Bronchial epithelial cell (primary cell): ENCODE measurements at places on chromosomes 13 and 19. TPM values are rescaled to one million over a fixed set of nuclear protein-coding genes. Genes with fewer than 3 reads are reported as not detected.

DNA sequence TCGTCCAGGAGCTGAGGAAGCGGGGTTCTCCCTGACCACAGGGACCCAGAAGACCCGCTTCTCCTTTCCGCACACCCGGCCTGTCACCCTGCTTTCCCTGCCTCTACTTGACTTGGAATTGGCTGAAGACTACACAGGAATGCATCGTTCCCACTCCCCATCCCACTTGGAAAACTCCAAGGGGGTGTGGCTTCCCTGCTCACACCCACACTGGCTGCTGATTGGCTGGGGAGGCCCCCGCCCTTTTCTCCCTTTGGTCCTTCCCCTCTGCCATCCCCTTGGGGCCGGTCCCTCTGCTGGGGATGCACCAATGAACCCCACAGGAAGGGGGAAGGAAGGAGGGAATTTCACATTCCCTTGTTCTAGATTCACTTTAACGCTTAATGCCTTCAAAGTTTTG lies 18.9 kb downstream of the VASP start:
- DNase-seq = peak; percentile 64

DNA sequence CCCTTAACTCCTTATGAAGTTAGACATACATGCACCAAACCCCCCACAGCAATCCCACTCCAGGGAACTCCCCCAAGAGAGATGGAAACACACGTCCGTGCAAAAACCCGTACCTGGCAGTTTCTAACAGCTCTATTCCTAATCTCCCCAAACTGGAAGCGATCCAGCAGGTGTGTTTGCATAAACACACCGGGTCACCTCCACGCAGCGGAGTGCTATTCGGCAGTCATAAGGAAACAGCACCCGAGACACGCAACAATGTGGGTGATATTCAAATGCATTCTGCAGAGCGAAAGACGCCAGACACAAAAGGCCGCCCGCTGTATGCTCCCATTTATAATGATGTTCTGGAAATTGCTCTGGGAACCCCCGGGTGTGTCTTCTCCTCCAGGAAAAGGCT lies 6.8 kb upstream of the ZNRF4 start:
- no peak for DNase-seq

DNA sequence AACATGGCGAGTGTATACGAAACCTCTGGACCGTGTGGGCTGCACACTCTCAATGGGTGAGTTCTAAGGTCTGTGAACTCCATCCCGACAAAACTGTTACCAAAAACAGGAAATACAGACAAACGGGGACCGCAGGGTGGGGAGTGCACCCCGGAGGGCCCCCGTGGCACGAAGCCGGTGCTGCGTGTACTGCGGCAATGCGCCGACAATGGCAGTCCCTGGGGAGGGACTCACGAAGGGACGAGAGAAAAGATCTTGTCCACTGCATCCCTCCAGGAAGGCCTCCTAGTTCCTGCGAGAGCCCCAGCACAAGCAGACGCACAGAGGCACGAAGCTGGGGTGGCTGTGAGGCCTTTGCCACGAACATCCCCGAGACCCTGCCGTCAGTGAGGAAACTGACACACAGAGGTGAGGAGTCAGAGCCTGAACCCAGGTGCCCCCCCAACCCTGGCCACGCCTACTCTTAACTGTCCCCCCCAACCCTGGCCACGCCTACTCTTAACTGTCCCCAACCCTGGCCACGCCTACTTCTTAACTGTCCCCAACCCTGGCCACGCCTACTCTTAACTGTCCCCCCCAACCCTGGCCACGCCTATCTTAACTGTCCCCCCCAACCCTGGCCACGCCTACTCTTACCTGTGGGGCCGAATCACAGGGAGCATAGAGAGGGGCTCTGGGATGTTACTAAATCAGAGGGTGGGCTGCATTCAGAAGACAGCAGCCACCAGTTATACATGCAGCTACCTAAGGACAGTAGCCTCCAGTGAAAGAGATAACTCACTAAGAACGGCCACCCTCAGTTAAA lies 4.2 kb downstream of the MED16 start:
- DNase-seq = no peak

- peak; percentile 12 for DNase-seq
These were observed 44.8 kb upstream of the ARGLU1 start for GRCh38 chr13:106612688-106613087.

GRCh38 chr13:32978278-32978677 lies 37.9 kb upstream of the KL start:
- no peak for DNase-seq

DNA sequence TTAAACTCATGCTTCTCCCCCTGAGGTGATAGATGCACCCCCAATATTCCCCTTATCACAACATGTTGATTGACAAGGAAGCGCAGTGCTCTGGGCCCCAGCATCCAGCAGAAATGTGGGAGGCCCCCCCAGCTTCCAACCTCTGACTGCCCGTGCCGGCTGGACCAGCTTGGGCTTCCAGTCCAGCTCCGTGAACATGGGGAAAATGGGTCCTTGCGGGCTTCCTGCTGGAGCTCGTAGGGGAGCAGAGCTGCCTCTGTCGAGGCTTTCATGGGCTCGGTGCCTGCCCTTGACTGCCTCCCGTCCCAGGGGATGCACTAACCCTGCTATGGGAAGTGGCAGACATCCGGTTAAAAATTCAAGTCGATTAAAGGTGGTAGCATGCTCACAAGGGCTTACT lies 188.9 kb downstream of the COL4A1 start:
- no peak for DNase-seq

- DNase-seq = no peak
These were observed 493.4 kb upstream of the PCDH20 start for GRCh38 chr13:61908906-61909615.

DNA sequence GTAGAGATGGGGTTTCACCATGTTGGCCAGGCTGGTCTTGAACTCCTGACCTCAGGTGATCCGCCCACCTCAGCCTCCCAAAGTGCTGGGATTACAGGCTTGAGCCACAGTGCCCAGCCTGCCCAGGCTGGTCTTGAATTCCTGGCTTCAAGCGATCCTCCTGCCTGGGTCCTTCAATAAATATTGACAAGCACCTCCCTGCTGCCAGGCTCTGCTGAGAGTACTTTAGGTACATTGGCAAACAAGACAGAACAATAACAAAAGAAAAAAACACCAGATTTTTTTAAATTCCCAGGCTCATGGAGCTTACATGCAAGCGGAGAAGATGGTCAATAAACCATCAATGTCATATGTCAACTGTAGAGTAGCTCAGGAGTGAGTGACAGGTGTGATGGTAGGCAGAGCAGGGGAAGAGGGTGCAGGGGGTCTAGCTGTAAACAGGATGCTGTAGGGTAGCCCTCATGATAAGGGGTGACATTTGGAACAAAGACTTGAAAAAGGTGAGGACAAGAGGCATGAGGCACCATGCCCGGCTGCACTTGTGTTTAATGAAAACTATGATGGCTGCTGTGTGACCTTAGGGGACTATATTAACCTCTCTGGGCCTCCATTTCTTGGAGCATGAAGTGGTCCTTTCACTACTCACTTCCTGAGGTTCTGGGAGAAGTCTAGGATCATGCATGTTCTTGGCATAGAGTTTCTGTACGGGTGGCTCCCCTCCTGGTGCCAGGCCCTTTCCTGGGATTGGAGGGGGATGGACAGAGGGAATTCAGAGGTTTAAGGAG lies 19.6 kb downstream of the SULT2B1 start:
- DNase-seq = no peak

FUT6 gene
- total RNA-seq = 2.1 and 7.9 TPM in 2 replicates

ACP5 gene
- 24.5 and 26.2 TPM in 2 replicates for total RNA-seq

MBD3L2 gene
- not detected in 2 replicates for total RNA-seq

ZNF98 gene
- under 0.01 TPM in 1 of 2 replicates, not detected in the other for total RNA-seq

RINL gene
- total RNA-seq = 8.7 and 12.3 TPM in 2 replicates

GRIN2D gene
- under 0.01 TPM in 1 of 2 replicates, not detected in the other for total RNA-seq

UQCRFS1 gene
- total RNA-seq = 26.1 and 27.8 TPM in 2 replicates
